Left lung (tissue), 14 donors: ENCODE measurements at places on chromosomes 2 and 18. TPM values are rescaled to one million over a fixed set of nuclear protein-coding genes. Genes with fewer than 3 reads are reported as not detected.

KCNG2 gene
- total RNA-seq = 1.1 TPM

GRCh38 chr2:212549463-212549862 is 10.9 kb upstream of the ERBB4 start:
- H3K4me1 ChIP-seq = no peaks in the 10 kb centered on the region
- H3K4me3 ChIP-seq = no peak overlapping the region
- H3K36me3 ChIP-seq = no peaks in the 10 kb centered on the region
- H3K27me3 ChIP-seq = no peaks in the 10 kb centered on the region
- no peak for DNase-seq

GRCh38 chr2:161165811-161166210 is 5.6 kb downstream of the TANK start:
- H3K27me3 ChIP-seq = no peaks in the 10 kb centered on the region
- no peak for DNase-seq
- no peak overlapping the region for H3K4me3 ChIP-seq
- peak overlapping the region; percentile 54 for H3K27ac ChIP-seq

DNA sequence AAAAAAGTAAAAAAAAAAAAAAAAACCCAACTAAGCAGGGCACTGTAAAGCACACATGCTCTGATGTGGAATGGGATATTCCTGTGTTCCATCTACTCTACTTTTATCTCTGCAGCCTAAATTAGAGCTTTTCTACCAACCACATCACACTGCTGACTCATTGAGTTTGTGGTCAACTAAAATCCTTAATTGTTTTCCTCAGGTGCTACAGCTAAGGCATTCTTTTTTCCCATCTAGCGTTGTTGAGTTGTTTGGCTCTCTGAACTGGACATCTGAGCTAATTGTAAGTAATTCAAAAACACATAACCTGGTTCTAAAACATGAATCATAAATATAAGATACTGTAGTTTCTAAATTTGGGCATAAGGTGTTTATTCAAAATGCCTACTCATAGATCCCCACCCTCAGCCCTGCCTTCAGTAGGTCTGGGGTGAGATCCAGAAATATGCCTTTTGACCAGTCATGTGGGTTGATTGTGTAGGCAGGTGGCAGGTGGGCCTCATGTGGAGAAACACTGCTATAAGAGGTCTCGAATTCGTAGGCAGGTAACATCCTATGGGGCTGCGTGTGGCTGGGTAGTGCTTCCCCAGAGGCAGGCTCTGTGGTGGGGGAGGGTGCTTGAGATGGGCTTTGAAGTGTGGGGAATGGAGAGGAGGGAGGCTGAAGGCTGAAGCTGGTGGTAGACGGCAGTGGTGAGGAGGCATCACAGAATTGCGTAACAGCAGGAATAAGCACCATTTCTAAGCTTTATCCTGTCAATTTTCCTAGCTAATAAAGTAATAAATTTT is 27.2 kb downstream of the ANKRD29 start:
- no peak overlapping the region for H3K4me3 ChIP-seq
- H3K36me3 ChIP-seq = no peaks in the 10 kb centered on the region
- DNase-seq = no peak
- H3K27ac ChIP-seq = no peak overlapping the region
- no peaks in the 10 kb centered on the region for H3K27me3 ChIP-seq

IL1A gene
- 0.50 TPM for total RNA-seq

GRCh38 chr2:203820969-203821368 is 46.6 kb upstream of the CTLA4 start:
- no peak for DNase-seq
- H3K27me3 ChIP-seq = no peaks in the 10 kb centered on the region
- no peak overlapping the region for H3K4me3 ChIP-seq
- H3K4me1 ChIP-seq = peaks cover 2% of the 10 kb centered on the region

BCL2L11 gene
- 17.4 TPM for total RNA-seq
